Stimulated activated CD4-positive, alpha-beta T cell treated with anti-CD3 and anti-CD28 coated beads, TNF-alpha, amount 100 ng/mL, for 24 hours (primary cell): ENCODE measurements at places on chromosomes 6 and 20.

DNA sequence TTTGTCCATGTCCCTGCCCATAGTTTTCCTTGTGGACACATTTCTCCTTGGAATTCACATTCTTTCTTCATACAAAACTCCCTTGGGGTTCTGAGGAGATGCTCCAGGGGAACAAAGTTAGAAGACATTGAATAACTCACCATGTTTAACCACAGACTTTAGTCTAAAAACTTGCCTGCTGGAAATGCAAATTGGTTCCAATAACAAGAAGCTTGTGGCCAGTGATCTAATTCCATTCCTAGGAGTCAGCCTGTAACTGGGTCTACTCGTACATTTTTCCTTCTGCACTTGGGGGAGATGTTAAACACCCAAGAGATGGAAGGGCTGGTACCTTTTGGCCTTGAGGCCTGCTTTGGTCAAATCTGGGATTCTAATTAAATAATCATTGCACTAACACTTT, 60.2 kb downstream of the SCML4 start:
- no peak for DNase-seq

- DNase-seq: peak; percentile 26
Observed at GRCh38 chr6:107114926-107115694, at the start of gene BEND3. BEND3 (minus strand) TSS chr6:107115515; CDS start chr6:107099285, 16,230 bp downstream.

DNA sequence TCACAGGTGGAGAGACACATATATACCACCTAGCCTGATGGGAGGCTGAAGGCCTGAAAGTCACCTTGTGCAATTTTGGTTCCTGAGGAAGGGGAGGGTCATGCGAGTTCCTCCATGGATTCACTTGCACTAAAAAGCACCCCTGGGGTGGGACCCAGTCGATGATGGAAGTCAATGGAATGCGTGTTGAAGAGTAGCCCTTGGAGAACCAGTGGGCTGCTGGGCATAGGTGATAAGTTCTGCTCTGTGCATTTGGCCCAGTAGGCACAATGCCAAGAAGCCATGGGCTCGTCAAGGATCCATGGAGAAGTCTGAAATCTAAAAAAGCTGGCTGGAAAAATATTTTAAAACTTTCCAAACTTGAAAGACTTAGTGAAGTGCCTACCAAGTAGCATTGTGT, 18.9 kb upstream of the SCRT2 start:
- no peak for DNase-seq

- peak; percentile 50 for DNase-seq
Observed at GRCh38 chr6:25223490-25223991, 55.6 kb upstream of the CARMIL1 start.

- DNase-seq: no peak
Observed at GRCh38 chr6:159788276-159788675, 1.1 kb downstream of the TCP1 start.

DNA sequence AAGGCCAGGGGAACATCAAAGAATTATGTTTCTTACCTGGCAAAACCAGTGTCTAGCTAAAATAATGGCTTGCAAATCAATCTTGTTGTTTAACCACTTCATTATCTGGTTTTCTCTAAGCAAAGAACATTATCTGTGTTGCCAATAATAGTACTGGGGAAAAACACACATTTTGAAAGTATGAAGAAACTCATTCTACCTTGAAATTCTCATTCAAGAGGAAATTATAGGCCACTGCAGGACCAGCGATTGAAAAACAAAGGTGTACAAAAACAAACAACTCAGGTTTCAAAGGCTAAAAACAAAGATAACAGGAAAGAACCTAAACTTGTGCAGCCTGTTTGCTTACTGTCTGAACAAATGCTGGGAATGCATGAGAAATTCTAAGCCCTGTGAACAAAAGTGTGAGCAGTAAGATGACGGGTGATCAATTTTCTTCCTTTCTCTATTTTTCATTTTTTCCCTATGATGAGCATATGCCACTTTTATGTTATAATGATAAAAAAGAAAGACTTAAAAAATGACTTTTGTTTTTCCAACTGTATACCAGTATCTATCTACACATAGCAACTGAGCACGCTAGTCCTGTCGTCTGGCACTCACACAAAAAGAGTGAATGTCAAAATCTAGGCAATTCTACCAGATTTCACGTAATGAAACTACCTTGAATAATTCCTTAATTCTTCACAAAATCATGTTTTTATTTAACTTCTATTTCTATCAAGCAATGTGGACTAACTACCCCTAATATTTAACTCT, 117.9 kb downstream of the SGK1 start:
- no peak for DNase-seq

- no peak for DNase-seq
Observed at GRCh38 chr6:33505548-33506370, 51.4 kb downstream of the ZBTB9 start.
